GM12891 (cell line): ENCODE measurements at places on chromosomes 7 and 10.

- DNase-seq, result no peak
Observed at GRCh38 chr7:77866370-77866769, 67.8 kb downstream of the PHTF2 start.

DNA sequence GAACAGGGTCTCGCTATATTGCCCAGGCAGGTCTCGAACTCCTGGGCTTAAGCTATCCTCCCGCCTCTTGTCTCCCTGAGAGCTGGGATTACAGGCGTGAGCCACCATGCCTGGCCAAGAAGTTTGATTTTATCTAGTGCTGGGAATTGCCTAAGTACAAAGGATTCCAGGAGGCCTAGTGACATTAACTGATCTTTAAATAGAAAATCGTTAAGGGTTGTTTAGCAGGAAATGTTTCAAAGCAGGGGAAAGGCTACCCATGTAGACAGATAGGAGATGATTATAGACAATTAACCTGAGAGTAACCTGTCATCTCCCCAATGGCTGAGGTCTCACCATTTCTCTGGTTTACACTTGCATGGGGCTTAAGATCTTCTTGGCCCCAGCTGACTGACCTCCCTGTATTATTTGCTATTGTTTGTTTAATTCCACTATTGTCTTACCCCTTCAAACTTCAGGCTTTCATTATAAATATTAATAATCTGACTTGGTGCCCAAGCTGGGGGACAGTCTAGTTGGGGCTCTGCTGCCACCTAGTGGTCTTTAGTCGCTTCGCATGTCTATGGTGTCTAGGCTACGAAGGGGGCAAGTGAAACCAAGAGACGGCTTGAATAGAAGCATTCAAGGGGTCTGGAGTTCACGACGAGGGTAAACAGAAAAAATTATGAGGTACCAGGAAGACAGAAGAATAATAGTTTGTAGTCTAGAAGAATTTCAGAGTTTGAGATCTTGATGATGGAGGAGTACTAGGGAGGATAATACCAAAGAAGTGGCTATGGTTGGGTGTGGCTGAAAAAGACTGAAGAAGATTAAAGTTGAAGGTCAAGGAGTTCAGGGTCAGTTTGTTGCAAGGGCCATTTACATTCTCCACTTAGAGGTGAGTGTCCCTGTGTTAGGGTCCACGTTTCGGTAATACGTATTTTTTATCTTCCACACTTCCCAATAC, 40.4 kb upstream of the BPGM start:
- DNase-seq, result peak; percentile 21

DNA sequence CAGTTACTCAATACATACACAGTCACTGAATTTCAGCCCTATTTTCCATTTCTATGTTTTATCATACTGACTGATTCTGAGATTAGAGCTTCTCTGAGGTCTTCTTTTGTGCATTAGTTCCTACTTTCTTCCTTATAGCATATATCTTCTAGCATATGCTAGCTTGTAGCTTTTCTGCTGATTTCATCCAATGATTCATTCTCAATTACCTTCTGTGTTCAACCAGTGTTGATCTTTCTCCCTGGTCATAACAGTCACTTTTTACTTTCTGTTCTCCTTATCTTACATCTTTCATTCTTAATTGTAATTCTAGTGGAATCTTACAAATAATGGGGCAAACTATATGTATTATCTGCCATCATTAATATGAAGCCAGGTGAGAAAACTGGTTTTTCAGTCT, 159.5 kb upstream of the HGF start:
- DNase-seq, result no peak

DNA sequence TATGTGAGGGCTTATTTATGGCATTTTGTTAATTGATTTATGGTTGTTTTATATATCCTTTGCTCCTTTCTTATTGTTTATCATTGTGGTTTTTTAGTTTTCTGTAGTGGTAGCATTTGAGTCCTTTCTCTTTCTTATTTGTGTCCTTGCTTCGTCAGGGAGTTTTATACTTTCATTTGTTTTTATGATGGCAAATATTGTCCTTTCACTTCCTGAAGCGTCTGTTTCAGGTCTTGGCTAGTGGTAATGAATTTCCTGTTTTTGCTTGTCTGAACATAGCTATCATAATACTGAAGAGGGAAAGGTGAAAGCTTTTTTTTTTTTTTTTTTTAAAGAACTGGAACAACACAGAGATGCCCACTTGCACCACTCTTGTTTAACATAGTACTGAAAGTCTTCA, 228.2 kb downstream of the ATRNL1 start:
- no peak for DNase-seq

GRCh38 chr10:7475939-7476338, 65.1 kb upstream of the SFMBT2 start:
- DNase-seq, result no peak

GRCh38 chr7:37349979-37350590, 98.6 kb downstream of the ELMO1 start:
- no peak for DNase-seq

- peak; percentile 48 for DNase-seq
Observed at GRCh38 chr7:85186521-85187241, at the start of gene SEMA3D. TSS of gene SEMA3D (minus strand) at chr7:85187056. CDS start at chr7:85121891, 65,165 bp downstream.

DNA sequence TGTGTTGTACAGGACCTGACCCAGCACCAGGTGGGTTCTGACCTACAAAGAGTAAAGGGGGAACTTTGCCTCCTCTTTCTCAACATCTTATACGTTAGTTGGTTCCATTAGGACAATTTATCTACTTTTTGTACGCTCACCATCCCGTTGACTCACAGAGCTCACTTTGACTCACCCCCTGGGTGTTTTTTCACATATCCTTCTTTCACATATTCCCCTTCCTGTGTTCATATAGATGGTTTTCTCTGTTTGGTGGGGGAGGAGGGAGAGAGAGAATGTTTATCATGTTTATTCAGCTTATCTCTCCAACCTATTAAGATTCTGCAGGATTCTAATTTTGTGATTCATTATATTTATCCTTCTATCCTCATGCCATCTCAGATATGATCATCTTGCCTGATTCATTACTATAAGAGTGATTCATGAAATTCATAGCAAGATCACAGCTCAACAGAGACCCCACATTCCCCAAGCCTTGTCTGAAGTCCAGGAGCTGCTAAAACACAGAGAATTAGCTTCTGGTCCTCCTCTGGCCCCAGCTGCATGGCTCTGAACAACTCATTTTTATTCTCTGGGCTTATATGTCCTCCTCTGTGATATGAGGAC, 37.2 kb downstream of the PRSS2 start:
- DNase-seq, result no peak

- no peak for DNase-seq
Observed at GRCh38 chr10:102467971-102468438, 16.7 kb upstream of the C10orf95 start.

GRCh38 chr10:44339218-44339617, 45.7 kb downstream of the CXCL12 start:
- no peak for DNase-seq

- DNase-seq, result no peak
Observed at GRCh38 chr10:121058082-121058481, 206.9 kb downstream of the WDR11 start.

GRCh38 chr7:31529103-31529502, 15.2 kb downstream of the ITPRID1 start:
- DNase-seq, result no peak

- no peak for DNase-seq
Observed at GRCh38 chr10:50506861-50507573, 116.7 kb downstream of the SGMS1 start.

- no peak for DNase-seq
Observed at GRCh38 chr7:158075633-158076001, 512.0 kb downstream of the PTPRN2 start.

DNA sequence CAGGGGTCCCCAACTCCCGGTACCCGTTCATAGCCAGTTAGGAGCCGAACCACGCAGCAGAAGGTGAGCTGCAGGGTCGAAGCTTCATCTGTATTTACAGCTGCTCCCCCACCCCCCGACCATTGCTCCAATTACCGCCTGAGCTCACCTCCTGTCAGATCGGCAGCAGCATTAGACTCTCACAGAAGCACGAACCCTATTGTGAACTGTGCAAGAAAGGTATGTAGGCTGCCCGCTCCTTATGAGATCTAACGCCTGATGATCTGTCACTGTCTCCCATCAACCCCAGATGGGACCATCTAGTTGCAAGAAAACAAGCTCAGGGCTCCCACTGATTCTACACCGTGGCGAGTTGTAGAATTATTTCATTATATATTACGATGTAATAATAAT, 14.6 kb upstream of the AZGP1 start:
- DNase-seq, result no peak

- no peak for DNase-seq
Observed at GRCh38 chr7:158495786-158496185, 91.8 kb downstream of the PTPRN2 start.

GRCh38 chr10:110304394-110304779, 333 bp downstream of the SMNDC1 start:
- DNase-seq, result no peak

GRCh38 chr10:131802156-131802915, 98.5 kb upstream of the PPP2R2D start:
- no peak for DNase-seq

DNA sequence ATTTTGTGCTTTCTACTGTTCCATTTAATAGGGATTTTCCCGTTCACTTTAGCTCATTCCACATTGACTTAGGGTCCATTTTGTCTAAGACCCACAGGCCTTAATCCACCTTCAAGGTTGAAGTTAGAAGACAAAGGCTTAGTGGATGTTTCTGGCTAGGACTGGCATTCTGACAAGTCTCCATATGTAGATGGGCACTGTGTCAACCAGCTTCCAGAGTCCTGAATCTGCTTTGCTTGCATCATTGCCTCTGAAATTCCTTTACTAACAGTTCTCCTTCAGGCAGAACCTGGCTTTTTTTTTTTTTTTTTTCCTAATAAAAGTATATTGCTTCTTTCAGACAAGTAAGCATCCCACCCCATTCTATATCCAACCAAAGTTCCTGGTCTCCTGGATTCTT, 69.6 kb upstream of the PDCD4 start:
- no peak for DNase-seq

GRCh38 chr7:73504017-73504416, 18.1 kb downstream of the BAZ1B start:
- no peak for DNase-seq

DNA sequence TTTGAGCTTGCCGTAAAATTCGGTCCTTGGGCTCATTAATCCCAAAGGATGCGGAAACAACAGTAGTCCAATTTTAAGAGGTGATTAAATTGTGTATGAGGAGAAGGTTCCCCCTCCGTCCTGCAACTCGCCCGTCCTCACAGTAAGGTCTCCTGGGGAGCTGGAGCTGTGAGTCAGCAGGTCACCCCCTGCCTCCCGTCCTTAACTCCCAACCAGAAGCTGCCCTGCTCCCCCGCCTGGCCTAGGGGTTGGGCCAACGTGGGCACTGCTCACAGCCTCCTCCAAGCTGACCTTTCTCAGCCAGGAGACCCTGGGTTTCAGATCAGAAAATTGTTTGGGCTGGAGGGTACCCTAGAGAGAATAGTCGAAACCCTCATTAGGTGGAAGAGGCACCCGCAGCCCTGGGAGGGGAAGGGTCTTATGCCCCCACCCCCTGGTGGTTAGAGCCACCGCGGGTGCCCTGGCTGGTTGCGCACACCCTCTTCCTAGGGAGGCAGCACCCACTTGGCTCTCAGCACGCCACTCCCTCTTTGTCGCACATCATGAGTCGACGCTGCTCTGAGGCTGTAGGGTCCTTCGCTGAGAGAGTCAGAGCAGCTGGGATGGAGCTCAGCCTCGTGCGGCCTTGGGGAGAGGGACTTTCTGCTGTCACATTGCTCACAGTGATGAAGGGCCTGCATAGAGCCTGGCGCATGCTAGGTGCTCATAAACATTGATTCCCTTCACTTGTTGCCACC, 131.2 kb downstream of the TACC2 start:
- no peak for DNase-seq

DNA sequence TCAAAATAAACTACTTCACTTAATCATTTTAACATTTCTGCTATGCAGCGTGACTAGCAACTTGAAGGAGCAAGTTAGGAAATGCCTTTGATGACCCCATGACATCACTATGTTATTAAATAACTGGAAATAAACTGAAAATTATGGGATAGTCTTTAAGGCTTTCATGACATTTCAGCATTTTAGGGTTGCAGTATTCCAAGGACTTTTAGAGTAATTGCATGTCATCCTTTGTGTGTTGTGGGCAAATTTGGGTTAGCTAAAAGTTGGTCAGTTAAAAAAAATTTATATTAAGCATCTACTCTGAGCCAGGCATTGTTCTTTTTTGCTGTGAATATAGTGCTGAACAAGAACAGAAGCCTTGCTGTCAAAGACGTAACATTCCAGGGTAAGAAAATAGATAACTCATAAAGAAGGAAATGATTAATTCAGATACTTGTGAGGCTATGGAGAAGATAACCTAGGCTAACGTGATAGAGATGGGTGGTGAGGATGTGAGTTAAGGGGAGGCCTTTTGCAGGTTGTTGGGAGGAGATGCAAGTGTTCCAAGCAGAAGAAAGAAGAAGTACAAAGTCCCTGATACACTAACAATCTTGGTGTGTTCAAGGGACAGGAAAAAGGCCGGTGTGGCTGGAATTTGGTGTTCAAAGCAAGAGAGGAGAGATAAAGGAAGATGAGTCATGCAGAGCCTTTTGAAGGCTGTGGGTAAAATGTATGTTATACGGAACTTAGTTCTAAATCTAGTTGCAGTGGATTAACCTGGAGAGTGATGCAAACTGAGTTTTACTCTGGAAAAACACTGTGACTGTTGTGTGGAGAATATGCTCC, 610.2 kb downstream of the AUTS2 start:
- no peak for DNase-seq

DNA sequence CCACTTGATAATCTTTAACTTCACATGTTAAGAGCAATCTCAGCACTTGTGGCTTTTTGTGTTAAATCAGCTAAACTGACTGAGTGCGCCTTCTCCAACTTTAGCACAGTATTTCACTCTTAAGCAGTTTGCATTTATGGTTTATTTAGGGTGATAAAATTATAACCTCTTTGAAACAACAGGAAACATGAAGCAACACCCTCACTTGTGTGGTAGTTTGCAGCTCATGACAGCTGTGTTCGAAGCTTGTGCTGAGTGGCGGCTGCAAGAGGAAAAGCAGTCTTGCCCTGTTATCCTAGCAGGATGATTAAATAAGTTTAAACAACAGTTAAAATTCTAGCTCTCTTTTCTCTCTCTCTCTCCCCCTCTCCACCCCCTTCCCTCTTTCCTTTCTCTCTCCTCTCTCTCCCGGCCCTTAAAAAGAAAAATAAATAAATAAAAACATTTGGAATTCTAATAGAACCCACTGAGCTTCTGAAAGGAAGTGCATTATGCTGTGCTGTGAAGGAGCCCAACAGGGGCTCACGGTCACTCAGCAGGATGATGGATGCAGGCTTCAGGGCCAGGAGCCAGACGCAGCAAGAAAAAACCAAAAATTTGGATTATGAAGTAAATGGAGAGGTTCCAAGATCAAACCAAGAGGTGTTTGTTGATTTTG, 25.2 kb downstream of the OGDH start:
- DNase-seq, result no peak

- DNase-seq, result peak; percentile 44
Observed at GRCh38 chr7:39623732-39624441, 515 bp downstream of the RALA start.

DNA sequence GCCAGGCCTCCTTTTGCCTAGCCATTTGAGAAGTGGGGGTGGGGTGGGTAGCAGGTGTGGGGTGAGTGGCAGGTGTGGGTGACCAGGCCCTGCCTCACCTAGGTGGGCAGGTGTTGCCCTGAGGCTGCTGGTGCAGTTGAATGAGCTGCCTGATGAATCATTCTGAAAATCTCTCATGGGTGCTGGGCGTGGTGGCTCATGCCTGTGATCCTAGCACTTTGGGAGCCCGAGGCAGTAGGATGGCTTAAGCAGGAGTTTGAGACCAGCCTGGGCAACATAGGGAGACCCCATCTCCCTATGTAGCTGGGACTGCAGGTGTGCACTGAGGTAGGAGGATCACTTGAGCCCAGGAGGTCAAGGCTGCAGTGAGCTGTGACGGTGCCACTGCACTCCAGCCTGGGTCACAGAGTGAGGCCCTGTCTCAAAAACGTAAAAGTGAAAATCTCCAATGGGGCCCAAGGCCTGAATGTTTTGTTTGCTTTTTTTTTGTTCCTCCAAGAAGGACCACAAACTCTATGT, 17.7 kb downstream of the TSPAN14 start:
- DNase-seq, result no peak
